ENCODE measurements at places on chromosomes 1 and 21.

GRCh38 chr1:21648352-21648730 lies 20.8 kb downstream of the RAP1GAP start:
- no peak for DNase-seq

DNA sequence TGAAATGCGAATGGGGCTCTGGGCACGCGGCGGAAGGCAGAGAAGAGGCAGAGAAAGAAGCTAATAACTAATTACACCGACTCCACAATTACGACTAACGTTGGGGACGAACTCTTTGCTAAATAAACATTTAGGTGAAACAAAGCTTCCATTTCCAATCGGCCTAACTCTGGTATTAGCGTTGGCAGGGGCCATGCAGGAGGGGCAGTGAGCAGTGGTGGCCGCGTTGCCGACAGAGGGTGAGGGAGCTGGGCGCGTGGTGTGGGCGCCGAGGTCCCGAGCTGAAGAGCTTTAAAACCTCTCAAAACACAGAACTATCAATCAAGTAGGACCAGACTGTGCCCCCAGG lies 553 bp upstream of the NDUFV3 start:
- no peak for DNase-seq

DNA sequence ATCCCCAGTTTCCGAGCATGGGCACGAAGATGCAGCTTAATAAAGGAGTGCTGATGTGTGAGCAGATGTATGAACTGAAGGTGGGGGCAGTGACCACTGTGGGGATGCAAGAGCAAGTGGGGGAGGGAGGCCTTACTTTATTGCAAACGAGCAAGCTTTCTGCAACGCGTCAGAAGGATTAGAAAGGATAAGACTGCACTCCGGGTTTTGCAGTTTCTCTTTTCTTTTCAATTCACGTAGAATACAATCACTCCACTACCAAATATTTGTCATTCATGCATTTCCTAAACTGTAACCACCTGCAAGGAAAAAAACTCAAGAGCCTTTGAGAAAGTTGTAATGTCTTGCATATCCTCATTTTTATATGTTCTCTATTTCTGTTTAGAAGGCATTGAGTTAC lies 4.3 kb upstream of the OR2C3 start:
- DNase-seq = no peak

DNA sequence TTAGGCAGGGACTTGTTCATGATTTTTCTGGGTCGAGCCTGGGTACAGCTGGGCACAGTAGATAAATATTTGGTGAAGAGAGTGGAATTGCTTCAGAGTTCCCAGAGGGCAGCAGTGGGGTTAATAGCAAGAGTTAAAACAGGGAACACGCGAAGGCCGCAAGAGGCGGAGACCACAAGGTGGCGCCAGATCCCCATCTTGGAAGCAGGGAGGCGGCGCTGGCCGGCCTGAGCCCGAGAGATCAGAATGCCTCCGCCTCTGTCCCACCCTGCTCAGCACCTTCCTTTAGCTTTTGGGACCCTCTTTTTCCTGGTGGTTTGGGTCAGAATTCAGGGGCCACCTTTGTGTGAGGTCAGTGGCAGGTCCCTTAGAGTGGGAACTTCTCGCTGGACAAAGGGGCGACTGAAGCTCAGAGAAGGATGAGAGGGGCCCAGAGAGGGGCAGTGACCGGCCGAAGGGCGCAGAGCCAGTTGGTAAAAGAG lies 6.5 kb upstream of the PADI2 start:
- DNase-seq = peak; percentile 70

DNA sequence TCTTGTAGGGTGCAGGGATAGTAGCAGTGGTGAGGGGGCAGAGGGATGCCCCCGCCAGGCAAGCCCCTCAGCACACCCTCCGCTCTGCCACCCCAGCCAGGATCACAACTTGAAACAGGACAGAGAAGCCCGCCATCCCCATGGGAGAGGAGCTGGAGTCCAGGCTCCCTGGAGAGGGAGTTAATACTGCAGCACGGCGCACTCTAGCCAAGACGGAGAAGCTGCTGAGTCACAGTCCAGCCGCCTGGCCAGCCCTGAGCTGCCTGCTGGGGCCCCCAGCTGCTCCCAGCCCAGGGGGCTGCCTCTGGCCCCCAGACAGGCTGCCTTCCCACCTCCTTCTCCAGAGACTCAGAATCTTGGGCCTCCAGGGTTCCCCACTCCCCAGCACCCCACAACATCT lies 87.2 kb downstream of the SYT2 start:
- peak; percentile 45 for DNase-seq

DNA sequence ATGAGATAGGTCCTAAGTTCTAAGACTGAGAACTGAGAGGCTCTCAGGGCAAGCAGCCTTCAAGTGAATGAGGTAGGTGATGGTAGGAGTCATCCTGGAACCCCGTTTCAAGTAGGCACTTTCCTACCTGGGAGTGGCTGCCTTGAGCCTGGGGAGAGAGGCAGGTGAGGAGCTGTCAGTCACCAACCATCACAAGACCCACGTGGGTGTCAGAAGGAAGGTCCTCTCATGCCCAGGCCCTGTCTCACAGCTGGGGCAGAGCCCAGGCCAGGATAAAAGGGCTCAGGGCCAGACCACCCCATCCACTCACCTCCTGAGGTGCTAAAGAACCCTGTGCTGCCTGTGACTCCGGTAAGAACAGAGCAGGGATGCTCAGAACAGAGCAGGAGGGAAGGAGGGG lies at the start of gene LCE1D:
LCE1D (plus strand) TSS at position 301 of the 400 bp plus-strand sequence. CDS start 1,074 bp downstream, outside the sequence.
- DNase-seq = no peak

Measured in HCEC 1CT (cell line).